ENCODE measurements at places on chromosomes 13 and 19.

DNA sequence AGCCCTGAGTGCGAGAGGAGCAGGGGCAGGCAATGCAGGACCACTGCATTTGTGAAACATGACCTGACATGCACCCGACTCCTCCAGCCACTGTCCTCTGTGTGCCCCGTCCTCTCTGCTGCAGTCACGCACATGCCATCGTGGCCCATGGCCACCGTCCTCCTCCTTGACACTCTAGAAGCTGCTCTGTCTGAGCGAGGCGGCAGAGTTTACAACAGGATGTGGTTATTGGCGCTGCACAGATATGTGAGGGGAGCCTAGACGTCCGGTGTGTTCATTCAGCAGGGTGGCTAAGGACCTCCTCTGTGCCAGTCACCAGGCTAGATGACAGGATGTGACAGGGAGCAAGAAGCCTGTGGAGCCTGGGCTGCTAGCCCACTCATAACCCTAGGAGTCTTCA is 277.8 kb downstream of the FOXO1 start:
- DNase-seq: peak; percentile 77

- DNase-seq: no peak
Observed at GRCh38 chr19:30340771-30341561, 31.2 kb upstream of the ZNF536 start.

DNA sequence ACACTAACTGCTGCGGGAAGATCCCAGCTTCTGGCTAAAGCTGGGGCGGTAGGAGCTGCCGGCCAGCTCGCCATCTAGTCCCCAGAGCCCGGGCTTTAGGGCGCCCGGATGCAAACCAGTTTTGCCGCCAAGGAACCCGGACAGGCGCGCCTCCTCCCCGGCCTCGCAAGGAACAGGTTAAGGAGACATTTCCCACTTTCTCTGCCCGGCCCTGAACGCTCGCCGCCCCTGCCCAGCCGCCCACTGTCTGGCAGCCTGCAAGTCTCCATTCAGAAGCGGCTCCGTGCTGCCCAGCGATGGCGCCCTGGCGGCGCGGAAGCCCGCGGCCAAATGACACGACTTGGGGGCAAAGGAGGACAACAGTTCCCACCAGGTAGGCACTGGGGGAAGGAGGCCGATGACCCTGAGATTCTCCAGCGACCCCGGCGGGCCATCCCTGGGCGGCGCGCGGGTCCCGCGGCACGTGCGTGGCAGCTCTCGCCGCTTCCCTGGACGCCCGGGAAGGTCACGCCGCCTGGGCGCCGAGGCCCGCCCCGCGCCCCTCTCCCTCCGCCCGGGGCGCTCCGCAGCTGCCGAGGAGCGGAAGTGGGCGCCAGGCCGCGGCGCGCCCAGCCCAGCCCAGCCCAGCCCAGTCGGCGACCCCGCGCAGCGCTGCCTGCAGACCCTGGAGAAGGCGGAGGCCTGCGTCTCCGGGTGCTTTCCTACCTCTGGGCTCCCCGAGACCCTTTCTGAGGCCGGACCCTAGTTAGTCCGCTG is 42.2 kb upstream of the HNRNPA1L2 start:
- no peak for DNase-seq

GRCh38 chr19:4016486-4016885 is 8.9 kb downstream of the PIAS4 start:
- DNase-seq: no peak

GRCh38 chr13:32989942-32990341 is 26.3 kb upstream of the KL start:
- DNase-seq: no peak

DNA sequence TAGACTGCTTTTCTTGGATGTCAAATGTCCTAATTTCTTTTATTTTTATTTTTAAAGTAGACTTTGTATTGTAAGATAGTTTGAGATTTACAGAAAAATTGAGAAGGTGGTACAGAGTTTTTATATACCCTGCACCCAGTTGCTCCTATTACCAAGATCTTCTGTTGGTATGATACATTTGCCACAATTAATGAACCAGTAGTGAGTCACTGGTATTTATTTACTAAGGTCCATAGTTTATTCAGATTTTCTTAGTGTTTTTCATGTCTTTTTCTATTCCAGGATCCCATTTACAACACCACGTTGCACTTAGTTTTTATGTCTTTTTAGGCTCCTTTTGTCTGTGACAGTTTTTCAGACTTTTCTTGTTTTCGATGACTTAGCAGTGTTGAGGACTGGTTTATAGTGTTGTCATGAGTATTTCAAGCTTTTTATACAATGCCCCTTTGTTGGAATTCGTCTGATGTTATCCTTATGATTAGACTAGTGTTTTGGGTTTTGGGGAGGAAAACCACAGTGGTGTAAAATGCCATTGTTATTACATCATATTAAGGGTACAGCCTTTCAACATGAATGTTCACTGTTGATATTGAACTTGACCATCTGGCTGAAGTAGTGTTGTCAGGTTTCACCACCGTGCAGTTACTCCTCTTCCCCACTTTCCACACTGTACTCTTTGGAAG is 35.9 kb downstream of the COG3 start:
- no peak for DNase-seq

DNA sequence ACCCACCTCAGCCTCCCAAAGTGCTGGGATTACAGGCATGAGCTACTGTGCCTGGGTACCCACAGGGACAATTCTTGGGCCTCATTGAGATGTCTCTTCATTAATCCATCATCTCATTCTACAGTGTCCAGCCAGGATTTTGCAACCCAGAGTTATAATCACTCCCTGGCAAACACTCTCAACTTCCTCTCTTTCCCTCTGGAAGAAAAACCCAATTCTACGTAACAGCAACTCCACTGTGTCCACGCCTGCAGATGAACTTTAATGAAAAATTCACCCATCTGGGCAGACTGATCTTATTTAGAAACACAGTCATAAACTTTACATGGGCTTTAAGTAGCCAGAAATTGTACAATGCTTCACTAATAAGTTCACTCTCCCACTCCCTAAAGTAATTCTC is 90.1 kb upstream of the ABCC4 start:
- DNase-seq: no peak

DNA sequence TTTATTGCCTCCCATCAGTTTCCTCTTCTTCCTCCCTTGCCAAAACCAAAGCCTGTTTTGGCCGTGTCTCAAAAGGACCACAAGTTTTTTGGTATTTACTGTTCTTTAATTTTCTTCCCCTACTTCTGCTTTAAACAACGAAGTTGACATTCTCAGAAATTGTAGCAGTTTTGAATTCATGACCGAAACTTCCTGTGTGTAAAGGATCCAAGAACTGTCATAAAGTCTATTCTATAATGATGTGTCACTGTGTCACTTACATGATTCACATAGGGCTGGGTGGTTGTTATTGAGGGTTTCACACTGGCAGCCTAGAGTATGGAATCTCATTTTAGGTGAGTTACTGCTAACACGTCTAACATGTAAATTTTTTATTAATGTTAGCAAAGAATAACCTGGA is 741.0 kb upstream of the KLHL1 start:
- no peak for DNase-seq

- DNase-seq: peak; percentile 76
Observed at GRCh38 chr19:40716031-40716481, 630 bp downstream of the COQ8B start.

DNA sequence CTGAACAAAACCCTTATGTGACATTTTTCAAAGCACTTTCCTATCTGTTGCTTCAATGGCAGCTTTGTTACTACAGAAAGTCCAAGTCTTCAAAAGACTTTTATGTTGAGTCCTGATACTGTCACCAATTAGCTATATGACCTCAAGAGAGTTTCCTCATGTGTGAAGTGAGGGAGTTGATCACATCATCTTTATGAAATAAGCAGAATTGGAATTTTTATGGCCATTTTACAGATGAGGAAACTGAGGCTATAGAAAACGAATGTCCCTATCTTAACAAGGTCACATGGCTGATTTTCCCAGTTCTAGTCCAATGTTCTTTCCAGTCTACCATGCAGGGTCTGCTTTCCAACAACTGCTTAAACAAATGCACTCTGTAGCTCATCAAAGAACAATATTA is 2.6 kb downstream of the TNFRSF19 start:
- no peak for DNase-seq

DNA sequence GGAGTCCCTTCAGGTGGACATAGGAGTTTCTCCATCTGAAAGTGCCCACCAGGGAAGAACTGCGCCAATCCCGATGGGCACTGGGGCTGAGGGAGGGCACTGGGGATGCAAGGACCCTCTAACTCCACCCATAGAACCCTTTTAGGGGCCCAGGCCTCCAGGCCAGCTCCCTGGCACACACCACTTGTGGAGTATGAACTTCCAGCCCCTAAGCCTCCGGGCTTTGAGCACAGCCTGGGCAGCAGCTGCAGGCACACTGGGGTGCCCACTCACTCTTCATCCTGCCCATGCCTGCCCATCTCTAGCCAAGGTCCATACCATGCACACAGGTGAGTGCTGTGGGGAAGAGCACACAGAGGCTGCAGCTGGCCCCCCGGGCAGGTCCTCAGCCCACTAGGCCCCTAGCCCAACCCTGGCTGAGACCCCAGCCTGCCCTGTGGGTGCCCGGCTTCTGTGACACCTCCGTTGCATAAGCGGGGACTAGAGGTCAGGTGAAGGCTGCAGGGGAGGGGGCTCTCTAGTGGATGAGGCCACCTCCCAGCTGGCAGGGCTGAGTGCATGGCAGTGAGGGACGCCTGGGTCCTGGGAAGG is 14.6 kb upstream of the SLC7A10 start:
- DNase-seq: no peak

GRCh38 chr19:21584537-21584936 is 79.1 kb downstream of the ZNF429 start:
- DNase-seq: no peak

DNA sequence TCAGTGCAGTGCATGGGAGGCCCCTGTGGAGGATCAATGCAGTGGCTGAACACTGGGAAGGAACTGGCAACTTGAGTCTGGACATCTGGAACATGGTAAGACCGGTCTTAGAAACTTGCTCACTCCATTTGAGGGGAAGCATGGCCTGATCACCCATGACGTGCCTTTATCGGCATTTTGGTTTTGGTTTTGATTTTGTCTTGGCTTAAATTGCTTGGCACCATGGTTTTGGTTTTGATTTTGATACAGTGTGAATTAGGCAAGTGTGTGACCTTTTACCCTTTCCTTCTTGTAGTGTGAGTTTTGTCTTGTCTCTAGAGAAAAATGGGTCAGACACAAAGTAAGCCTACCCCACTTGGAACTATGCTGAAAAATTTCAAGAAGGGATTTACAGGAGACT is 77.3 kb downstream of the ZNF486 start:
- DNase-seq: no peak

GRCh38 chr19:55487924-55488687 is at the start of gene SSC5D:
Gene SSC5D, plus strand, starts transcription at chr19:55488436. Its CDS starts 154 bp downstream, at chr19:55488590.
- no peak for DNase-seq

DNA sequence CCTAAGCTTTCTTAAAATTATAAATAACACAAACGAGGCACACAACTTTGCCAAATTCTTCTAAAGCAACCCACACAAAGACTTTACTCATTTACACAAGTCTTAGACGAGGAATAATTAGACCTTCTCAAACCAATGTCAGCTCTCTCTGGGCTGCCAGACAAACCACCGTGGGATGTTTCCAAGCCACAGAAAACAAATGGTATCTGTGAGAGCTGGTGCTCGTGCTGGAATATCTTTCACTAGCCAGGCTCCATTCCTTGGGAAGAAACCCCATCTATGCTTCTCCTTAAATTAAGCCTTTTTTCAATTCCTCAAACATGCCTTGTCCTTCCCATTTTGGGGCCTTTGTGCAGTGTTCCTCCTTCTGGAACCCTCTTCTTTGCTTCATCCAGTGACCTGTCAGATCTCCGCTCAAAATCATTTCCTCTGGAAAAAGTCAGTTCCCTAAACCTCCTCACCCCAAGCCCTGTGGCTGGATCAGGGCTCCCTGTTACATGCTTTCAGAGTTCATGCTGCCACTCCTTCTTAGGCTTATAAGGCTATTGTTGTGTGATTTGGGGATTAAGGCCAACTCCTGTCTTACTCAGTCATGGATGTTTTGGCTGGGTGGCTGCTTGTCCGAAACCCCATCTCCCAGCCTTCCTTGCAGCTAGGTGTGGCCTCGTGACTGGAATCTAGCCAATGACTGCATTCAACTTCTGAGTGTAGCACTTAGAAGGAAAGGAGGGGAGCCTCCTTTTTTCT is 64.2 kb upstream of the GTF2F2 start:
- peak; percentile 15 for DNase-seq

GRCh38 chr19:53906211-53907192 is 2.6 kb upstream of the CACNG7 start:
- DNase-seq: peak; percentile 69

- no peak for DNase-seq
Observed at GRCh38 chr13:71513411-71514033, 353.5 kb downstream of the DACH1 start.

DNA sequence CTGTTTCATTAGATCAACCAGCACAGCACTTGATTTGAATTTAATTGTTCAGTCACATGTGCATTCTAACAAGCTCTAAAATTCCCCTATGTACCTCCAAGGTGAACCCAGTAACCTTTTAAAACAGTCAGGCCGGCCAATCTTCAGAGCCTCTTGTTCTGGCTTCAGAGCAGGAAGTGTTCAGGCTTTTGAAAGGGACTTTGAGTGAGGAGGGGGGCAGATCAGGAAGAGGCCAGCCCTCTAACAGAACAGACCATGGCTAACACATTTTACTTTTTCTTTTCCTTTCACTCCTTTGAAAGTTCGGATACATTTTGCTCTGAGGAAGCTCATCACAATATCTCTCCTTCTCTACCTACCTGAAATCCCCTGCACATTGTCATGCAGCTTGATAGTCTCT is 390.3 kb downstream of the TBC1D4 start:
- no peak for DNase-seq

DNA sequence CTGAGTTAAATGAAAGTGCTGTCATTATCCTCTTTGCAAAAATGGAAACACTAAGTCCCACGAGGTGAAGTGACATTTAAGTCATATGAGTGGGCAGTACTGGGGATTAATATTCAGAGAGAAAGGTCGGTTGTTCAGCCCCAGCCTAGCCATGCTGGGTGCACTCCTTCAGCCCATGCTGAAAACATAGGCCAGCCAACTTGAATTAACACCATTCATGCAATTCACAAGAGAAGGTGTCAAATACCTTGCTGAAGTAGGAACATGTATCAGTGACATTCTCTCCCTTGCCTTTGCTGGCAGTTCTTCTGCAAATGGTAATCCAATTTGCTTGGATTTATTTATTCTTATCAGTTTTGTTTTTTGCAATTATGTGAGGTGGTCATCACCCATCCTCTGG is 256.3 kb downstream of the DNAJC15 start:
- DNase-seq: no peak

DNA sequence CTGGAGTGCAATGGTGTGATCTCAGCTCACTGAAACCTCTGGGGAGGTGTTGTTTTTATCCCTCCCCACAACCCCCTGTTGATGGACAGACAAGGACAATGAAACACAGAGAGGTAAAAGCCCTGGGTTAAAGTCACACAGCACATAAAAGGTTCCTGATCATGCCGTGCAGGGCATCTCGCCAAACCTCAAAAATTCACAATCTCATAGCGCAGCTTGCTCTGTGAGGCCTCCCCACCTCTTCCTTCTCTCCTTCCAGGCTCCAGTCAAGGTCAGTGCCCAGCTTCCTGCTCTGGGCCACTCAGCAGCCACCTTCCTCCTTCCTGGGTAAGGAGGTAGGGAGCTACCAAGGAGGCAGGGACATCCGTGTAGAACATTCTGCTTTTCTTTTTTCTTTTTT is 2.3 kb downstream of the FUT2 start:
- no peak for DNase-seq
